Vagina (tissue), 2 donors: ENCODE measurements at places on chromosomes 4 and X. TPM values are rescaled to one million over a fixed set of nuclear protein-coding genes. Genes with fewer than 3 reads are reported as not detected.

GRCh38 chrX:30865015-30865414 lies 24.0 kb downstream of the TAB3 start:
- no peak overlapping the region for H3K27ac ChIP-seq
- no peaks in the 10 kb centered on the region for H3K4me1 ChIP-seq
- DNase-seq = no peak
- no peak overlapping the region for H3K4me3 ChIP-seq
- no peaks in the 10 kb centered on the region for H3K27me3 ChIP-seq

- H3K4me3 ChIP-seq = no peak overlapping the region
- H3K27me3 ChIP-seq = no peaks in the 10 kb centered on the region
- DNase-seq = no peak
- no peaks in the 10 kb centered on the region for H3K4me1 ChIP-seq
- no peaks in the 10 kb centered on the region for H3K36me3 ChIP-seq
Measured at GRCh38 chr4:185993328-185993973, 75.5 kb upstream of the TLR3 start.

GRCh38 chrX:130825525-130825924 lies 77.5 kb downstream of the ENOX2 start:
- H3K36me3 ChIP-seq = no peaks in the 10 kb centered on the region
- no peak overlapping the region for H3K4me3 ChIP-seq
- DNase-seq = no peak
- H3K4me1 ChIP-seq = no peaks in the 10 kb centered on the region

DNA sequence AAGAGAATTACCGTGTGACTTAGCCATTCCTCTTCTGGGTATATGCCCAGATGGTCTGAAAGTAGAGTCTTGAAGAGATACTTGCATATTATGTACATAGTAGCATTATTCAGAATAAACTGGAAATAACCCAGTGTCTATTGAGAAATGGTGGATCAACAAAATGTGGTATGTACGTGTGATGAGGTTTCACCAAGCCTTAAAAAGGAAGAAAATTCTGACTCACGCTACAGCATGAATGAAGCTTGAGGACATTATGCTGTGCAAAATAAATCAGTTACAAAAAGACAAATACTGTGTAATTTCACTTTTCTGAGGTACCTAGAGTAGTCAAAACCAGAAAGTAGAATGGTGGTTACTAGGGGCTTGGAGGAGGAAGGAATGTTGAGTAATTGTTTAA lies 37.3 kb downstream of the GBA3 start:
- H3K27me3 ChIP-seq = no peaks in the 10 kb centered on the region
- H3K27ac ChIP-seq = no peak overlapping the region
- H3K4me3 ChIP-seq = no peak overlapping the region
- DNase-seq = no peak

- no peak overlapping the region for H3K27ac ChIP-seq
- H3K36me3 ChIP-seq = no peaks in the 10 kb centered on the region
- no peaks in the 10 kb centered on the region for H3K27me3 ChIP-seq
- no peak overlapping the region for H3K4me3 ChIP-seq
- no peak for DNase-seq
Measured at GRCh38 chr4:139912445-139912844, 241.5 kb downstream of the MAML3 start.

- no peak for DNase-seq
- no peaks in the 10 kb centered on the region for H3K27me3 ChIP-seq
- no peaks in the 10 kb centered on the region for H3K36me3 ChIP-seq
- no peak overlapping the region for H3K4me3 ChIP-seq
- no peaks in the 10 kb centered on the region for H3K4me1 ChIP-seq
Measured at GRCh38 chr4:3672465-3672831, 93.7 kb upstream of the ADRA2C start.

GRCh38 chr4:2673157-2673556 lies 83.0 kb downstream of the TNIP2 start:
- H3K27ac ChIP-seq = no peak overlapping the region
- H3K27me3 ChIP-seq = no peaks in the 10 kb centered on the region
- H3K36me3 ChIP-seq = peaks cover 38% of the 10 kb centered on the region
- no peaks in the 10 kb centered on the region for H3K4me1 ChIP-seq
- no peak for DNase-seq
- no peak overlapping the region for H3K4me3 ChIP-seq

- no peaks in the 10 kb centered on the region for H3K36me3 ChIP-seq
- no peak overlapping the region for H3K27ac ChIP-seq
- no peak overlapping the region for H3K4me3 ChIP-seq
- no peak for DNase-seq
Measured at GRCh38 chrX:153565996-153566580, 32.9 kb downstream of the CCNQ start.

DNA sequence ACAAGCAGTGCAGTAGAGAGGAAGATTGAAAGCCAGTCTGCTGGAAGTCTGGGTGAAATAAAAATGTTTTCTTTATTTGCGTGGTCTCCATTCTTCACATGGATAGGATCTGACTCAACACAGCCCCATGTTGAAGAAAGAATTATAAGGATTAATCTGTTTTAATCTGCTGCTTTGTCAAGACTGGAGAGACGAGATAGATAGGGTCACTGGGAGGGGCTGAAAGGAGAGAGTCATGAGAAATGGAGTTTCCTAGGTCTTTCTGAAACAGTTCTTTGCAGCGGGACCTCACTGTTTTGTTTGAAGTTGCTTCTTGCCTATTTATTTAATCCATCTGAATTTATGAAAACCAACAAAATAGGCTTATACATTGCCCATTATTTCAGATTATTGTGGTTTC lies 32.4 kb upstream of the RHOH start:
- no peaks in the 10 kb centered on the region for H3K36me3 ChIP-seq
- H3K27me3 ChIP-seq = no peaks in the 10 kb centered on the region
- H3K4me1 ChIP-seq = no peaks in the 10 kb centered on the region
- DNase-seq = no peak

The RAB41 gene
- total RNA-seq = not detected

The PRRG1 gene
- 9.8 TPM for total RNA-seq

The AKAP4 gene
- total RNA-seq = not detected

The MND1 gene
- total RNA-seq = not detected

The DIPK2B gene
- 22.1 TPM for total RNA-seq

The GYPA gene
- total RNA-seq = not detected
